ENCODE measurements at places on chromosomes 7 and 10. TPM values are rescaled to one million over a fixed set of nuclear protein-coding genes. Genes with fewer than 3 reads are reported as not detected.

The POLR2J2 gene
- 2.0 TPM for polyA plus RNA-seq

The LOXL4 gene
- 41.0 TPM for polyA plus RNA-seq

The VWDE gene
- polyA plus RNA-seq = 0.02 TPM

The MMD2 gene
- not detected for polyA plus RNA-seq

DNA sequence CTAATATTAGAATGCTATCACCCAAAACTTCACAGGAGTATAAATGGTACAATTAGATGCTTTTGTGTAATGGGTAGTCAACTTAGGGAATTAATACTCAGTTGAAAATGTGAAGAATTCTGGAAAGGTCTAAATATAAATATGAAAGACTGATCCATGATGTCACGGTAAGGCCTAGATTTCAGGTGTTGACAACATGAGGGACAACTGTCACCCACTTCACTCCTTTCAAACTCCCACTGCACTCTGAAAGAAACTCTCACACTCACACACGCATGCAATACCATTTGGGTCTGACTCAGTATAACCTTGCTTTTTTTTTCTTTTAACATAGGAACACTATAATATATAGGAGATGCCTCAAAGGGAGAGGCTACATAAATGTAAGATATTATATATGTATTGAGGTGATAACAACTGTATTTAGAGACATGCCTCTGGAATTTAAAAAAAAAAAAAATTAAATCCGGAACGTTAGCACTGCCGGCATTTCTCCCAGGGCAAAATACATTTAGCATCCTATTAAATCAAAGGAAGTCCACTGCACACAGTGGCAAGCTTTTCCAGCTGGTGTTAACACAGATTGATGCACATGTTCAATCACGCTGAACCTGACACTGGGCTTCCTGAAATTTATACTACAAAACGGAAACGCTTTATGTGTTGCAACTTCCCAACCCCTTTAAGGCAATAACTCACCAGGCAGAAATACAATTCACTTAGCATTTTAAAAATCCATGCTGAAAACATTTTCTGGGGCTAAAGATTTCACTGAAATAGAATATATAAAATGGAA lies 74.9 kb downstream of the RSU1 start:
- DNase-seq = no peak

The SFTPA1 gene
- polyA plus RNA-seq = not detected

Measured in AG04450 (cell line).